ENCODE measurements at places on chromosomes 13 and 19.

DNA sequence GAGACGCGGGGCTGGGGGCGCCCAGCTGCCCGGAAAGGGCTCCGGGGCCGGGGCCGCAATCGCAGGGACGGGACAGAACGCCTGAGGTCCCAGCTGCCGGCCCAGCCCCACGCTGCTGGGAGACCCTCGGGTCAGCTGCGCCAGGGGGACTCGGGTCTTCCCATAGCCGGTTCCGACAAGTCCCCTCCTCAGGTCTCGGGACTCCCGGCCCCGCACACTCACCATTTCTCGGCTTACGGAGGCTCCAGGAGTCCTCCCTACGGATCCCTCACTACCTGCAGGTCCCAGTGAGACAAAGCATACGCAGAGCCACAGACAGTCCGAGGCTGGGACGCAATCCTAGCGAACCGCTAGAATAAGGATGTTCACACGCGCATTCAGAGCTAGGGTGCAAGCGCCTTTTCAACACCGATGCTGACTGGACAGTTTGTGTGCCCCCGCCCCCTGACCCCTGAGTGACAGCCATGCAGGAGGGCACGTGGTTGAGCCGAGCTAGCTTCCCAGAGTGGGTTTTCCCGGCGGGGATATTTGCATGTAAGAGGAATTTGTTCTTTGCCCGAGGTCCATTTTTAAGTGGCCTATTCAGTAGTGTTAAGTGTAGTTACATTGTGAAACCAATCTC, 13.6 kb downstream of the ZNF490 start:
- H3K36me3 ChIP-seq = peaks cover 10% of the 10 kb centered on the region
- H3K4me1 ChIP-seq = no peaks in the 10 kb centered on the region
- no peak overlapping the region for H3K4me3 ChIP-seq

DNA sequence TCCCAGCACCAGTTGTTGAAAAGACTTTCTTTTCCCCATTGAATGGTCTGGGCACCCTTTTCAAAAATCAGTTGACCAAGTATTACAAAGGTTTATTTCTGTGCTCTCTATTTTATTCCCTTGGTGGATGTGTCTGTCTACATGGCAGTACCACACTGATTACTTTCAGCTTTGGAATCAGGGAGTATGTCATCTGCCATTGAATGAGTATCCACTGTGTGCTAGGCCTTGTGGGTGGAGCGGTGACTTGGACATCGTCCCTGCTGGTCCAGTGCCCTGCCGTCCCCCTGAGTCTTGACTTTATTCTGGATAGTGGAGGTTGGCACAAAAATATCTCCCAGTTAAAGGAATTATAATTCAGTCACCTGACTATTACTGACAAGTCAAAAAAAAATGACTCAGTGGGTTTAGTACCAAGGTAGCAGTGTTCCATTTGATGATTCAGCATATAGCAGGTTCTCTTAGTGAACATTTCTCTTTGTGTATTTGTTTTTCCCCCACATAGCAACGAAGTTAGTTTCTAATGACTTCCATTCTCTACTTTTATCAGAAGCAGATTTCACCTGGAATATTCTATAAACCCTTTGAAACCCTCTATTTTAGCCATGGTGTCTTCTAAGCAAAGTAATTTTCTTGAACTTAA, 3.9 kb downstream of the UPF3A start:
- H3K4me3 ChIP-seq = no peak overlapping the region
- H3K36me3 ChIP-seq = peaks cover 45% of the 10 kb centered on the region
- DNase-seq = no peak
- no peaks in the 10 kb centered on the region for H3K27me3 ChIP-seq

DNA sequence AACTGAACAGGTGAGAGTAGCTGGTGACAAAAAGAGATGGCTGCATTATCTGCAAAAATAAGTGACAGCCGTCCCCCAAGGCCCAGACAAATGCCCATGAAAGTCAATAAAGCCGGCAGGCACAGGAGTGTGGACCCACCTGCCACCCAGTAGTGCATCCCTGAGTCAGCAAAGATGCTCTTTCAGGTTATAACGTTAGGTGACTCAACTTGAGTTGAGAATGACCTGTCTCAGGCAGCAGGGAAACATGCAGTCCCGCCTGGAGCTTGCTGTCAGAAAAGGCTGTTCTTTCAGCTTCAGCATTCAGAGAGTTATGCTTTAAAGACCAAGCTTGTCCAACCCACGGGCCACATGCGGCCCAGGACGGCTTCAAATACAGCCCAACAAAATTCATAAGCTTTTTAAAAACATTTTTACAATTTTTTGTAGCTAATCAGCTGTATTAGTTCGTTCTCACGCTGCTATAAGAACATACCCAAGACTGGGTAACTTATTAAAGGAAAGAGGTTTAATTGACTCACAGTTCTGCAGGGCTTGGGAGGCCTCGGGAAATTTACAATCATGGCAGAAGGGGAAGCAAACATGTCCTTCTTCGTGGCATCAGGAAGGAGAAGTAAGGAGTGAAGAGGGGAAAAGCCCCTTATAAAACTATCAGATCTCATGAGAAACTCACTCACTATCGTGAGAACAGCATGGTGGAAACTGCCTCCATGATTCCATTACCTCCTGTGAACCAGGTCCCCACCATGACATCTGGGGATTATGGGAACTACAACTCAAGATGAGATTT, 110.4 kb downstream of the RAB20 start:
- H3K27me3 ChIP-seq = peaks cover 10% of the 10 kb centered on the region
- peaks cover 3% of the 10 kb centered on the region for H3K4me1 ChIP-seq
- no peak overlapping the region for H3K4me3 ChIP-seq

DNA sequence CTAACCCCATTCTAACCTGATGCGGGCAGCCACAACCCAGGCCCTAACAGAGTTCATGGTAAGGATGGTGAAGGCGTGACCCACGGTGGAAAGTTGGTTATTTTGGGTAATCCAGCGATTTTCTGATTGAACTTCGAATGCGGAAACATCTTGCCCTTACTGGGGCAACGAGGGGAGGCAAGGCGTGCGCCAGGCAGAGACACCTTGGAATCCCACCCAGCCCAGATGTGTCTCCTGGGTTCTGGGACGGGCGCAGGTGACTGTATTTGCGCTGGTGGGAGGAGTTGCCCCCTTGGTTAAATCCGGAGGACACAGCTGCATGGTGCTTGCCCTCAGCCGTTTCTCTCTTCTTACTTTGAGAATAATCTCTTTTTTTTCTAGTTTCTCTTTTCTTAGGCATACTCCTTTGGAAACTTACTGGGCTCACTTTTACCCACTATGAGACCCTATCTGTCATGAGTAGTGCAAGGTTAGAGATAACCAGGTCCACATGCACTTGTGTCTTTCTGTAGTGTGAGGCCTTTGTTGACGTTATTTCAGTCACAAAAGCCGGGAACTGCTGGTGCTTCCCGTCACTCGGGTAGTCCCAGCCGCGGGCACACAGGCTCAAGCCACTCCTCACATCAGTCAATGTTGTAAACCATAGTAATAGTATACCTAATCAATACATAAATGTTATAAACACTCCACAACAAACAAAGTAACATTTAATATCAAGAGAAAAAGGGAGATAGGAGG, 81.5 kb downstream of the ATP11A start:
- no peak for DNase-seq
- no peak overlapping the region for H3K27ac ChIP-seq
- no peak overlapping the region for H3K4me3 ChIP-seq
- H3K27me3 ChIP-seq = no peaks in the 10 kb centered on the region
- H3K36me3 ChIP-seq = peaks cover 6% of the 10 kb centered on the region

DNA sequence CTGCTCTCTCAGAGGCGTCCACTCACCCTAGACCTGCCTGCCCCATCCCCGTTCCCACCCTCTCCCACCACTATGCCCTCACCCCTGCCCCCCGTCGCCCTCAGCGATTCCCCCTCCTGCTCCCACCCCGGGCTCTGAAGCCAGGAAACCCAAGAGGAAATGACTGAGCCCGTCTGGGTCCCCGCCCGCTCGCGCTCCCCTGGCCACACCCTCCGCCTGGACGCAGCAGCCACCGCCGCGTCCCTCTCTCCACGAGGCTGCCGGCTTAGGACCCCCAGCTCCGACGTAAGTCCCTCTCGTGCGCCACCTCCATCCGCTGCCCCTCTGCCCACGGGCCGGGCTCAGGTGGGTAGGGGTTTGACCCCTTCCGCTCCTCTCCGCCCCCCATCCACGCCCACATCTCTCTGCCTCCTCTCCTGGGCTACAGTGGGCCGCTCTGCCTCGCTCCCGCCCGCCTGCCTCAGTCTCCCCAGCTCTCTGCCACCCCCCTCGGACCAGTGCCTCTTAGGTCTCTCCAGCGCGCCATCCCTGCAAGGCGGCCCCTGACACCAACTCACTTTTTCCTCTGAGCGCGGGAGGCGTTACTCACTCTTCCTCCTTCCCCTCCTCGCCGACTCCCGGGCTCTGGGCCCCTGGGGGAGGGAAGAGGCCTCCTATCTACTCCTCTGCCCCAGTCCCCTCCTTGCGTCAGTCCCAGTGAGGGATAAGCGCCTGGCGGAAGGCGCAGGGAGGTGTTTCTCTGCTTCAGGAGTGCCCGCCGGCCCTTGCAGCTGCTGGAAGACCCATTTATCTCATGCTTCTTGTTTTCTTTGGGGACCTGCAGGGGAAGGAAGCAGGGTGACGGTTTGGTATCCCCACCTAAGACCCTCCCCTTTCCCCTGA, at the start of gene FXYD5:
Gene FXYD5, plus strand, starts transcription at position 211 of the 882 bp plus-strand sequence. CDS start 816 bp downstream, outside the sequence.
- H3K36me3 ChIP-seq = peaks cover 36% of the 10 kb centered on the region
- peaks cover 55% of the 10 kb centered on the region for H3K4me1 ChIP-seq
- H3K4me3 ChIP-seq = peak within 1 kb of the TSS; percentile 99
- H3K27me3 ChIP-seq = no peaks in the 10 kb centered on the region
- peak; percentile 80 for DNase-seq
- peak within 1 kb of the TSS; percentile 89 for H3K27ac ChIP-seq

DNA sequence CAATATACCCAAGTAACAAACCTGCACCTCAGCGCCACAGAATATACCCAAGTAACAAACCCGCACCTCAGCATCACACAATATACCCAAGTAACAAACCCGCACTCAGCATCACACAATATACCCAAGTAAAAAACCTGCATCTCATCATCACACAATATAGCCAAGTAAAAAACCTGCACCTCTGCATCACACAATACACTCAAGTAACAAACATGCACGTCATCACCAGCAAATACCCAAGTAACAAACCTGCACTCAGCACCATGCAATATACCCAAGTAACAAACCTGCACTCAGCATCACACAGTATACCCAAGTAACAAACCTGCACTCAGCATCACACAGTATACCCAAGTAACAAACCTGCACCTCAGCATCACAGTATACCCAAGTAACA, 69.8 kb downstream of the UQCRFS1 start:
- peaks cover 3% of the 10 kb centered on the region for H3K27me3 ChIP-seq
- no peak for DNase-seq
- H3K36me3 ChIP-seq = no peaks in the 10 kb centered on the region
- H3K4me3 ChIP-seq = no peak overlapping the region
- H3K27ac ChIP-seq = no peak overlapping the region
- no peaks in the 10 kb centered on the region for H3K4me1 ChIP-seq

DNA sequence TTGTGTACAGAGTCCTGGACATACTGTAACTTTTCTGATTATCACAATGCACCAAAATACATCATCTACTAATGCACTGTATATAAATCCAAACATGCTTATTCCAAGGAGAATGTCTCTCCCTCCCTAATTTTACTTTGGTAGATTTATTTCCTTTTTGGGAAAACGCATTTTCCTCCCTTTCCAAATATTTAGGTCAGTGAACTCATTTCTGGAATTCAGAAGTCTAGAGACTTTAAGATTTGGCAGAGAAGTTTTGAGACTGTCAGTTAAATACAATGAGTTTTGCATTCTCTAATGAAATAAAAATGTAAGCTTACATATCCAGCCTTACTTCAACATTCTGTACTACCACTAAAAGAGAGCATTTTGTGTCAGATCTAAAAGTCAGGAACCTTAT, 165.8 kb upstream of the EDNRB start:
- no peaks in the 10 kb centered on the region for H3K4me1 ChIP-seq
- no peaks in the 10 kb centered on the region for H3K36me3 ChIP-seq
- no peak for DNase-seq

DNA sequence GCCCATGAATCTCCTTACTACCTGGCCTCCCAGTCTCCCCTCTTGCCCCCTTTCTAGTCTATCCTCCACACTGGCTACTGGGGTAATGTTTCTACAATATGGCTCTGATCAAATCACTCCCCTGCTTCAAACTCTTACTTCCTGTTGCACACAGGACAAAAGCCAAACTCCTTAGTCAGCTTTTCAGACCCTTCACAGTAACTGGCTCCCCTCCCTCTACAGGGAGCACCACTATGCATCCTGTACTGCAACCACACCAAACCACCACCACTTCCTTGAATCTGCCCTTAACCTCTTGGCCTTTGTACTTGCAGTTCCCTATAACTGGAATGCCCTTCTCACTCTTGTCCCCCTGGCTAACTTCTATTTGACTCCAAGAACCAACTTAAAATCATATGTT, 32.2 kb downstream of the DEDD2 start:
- no peak overlapping the region for H3K4me3 ChIP-seq
- peaks cover 52% of the 10 kb centered on the region for H3K4me1 ChIP-seq
- no peaks in the 10 kb centered on the region for H3K27me3 ChIP-seq
- no peak for DNase-seq
- no peaks in the 10 kb centered on the region for H3K36me3 ChIP-seq
- H3K27ac ChIP-seq = no peak overlapping the region

- peaks cover 12% of the 10 kb centered on the region for H3K4me1 ChIP-seq
- no peak overlapping the region for H3K27ac ChIP-seq
- H3K4me3 ChIP-seq = no peak overlapping the region
- no peak for DNase-seq
Observed at GRCh38 chr19:32809754-32810153, 59.8 kb downstream of the SLC7A9 start.

DNA sequence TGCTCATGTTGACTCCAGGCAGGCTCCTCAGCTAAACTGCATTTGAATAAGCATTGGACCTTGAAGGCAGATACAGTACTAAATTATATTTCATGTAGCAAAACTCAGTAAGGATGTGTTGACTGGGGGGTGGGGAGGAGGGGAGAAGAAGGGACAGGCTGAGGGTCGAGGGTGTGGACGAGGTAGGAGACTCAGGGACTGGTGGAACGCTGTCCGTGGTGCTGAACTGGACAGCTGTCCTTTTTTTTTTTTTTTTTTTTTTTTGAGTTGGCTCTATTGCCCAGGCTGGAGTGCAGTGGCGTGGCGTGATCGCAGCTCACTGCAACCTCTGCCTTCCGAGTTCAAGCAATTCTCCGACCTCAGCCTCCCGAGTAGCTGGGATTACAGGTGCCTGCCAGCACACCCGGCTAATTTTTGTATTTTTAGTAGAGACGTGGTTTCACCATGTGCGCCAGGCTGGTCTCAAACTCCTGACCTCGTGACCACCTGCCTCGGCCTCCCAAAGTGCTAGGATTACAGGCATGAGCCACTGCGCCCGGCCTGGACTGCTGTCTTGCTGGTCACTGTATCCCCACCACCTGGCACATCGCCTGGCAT, 33.2 kb upstream of the CASP14 start:
- no peak overlapping the region for H3K4me3 ChIP-seq
- H3K27ac ChIP-seq = no peak overlapping the region
- DNase-seq = no peak
- no peaks in the 10 kb centered on the region for H3K4me1 ChIP-seq
- H3K27me3 ChIP-seq = peaks cover 28% of the 10 kb centered on the region
- H3K36me3 ChIP-seq = no peaks in the 10 kb centered on the region

DNA sequence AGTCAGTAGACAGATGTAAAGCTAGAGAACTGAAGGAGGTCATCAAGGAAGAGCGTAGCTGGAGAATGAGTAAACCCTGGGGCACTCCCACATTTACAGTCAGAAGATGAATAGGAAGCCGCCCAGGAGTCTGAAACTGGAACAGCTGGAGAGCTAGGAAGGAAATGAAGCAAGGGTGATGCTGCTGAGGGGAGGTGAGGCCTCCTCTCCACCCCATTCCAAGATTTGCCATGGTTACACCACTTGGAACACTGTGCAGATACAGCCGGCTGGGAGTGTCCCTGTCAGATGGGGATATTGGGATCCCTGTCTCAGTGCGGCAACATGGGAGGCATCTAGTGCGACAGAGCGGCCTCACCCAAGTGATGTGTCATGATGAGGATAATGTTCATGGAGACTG, 51.8 kb upstream of the GPI start:
- H3K27me3 ChIP-seq = no peaks in the 10 kb centered on the region
- H3K27ac ChIP-seq = no peak overlapping the region
- no peak overlapping the region for H3K4me3 ChIP-seq

Data from CD4-positive, alpha-beta T cell (primary cell).